ENCODE measurements at places on chromosomes 7 and 10.

DNA sequence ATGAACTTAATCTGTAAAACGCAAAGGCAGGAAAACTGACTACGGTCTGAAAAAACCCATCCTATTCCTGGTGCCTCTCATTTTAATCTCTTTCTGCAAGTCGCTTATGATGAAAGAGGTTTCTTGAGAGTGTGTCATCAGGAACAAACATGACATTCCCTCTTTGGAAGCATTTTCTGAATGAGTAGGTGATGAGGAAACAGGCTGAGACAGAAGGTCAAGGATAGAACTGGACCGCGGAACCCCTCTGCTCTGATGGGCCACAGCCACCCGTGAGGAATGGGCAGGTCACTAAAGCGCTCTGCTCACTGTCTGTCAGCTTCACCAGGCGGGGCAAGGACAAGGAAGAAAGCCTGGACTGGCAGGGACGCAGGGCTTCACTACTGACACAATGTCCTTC lies 28.6 kb downstream of the BEND7 start:
- DNase-seq = no peak

DNA sequence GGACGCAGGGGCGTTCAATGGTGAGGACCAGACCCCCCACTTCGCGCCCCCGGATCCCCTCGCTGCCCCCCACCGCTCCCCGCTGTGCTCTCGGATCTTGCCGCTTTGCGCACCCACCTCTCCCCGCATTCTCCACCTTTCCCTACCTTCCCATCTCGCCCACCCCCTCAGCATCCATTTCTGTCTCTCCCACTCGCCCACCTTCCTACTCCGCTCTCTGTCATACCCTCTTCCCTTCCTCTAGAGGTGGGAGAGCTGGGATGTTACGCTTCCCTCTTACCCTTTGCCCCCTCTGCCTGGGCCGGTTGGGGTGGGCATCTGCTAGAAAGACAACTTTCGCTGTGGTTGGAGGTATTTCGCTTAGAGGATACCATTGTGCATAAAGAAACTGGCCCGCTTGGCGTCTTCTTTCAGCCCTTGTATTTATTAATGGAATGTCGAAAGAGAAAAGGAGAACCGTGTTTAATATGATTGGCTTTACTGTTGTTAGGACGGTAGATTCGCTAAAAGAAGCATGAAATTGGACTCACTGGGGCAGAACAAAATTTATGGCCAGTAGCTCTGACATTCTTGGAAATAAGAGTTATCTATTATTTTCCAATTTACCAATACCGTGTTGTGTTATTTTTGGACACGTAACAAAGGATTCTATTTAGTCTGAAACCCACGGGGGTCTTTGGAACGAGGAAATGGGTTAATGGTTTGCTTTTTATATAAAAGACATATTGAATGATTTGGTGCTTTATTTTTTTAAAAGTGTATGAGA lies 873 bp downstream of the PRKAR2B start:
- DNase-seq = peak; percentile 38

GRCh38 chr10:123150271-123150985 lies 2.5 kb downstream of the HMX2 start:
- DNase-seq = peak; percentile 38

- no peak for DNase-seq
Observed at GRCh38 chr7:132255898-132256297, 320.4 kb downstream of the PLXNA4 start.
